ENCODE measurements at places on chromosomes 1 and 21. TPM values are rescaled to one million over a fixed set of nuclear protein-coding genes. Genes with fewer than 3 reads are reported as not detected.

Gene ZNF593OS
- total RNA-seq = not detected

Gene RLF
- 24.4 TPM for total RNA-seq

Gene JAM2
- 0.30 TPM for total RNA-seq

Gene RNPC3
- 28.9 TPM for total RNA-seq

Gene HJV
- not detected for total RNA-seq

Gene PCP4
- not detected for total RNA-seq

Gene SLC27A3
- total RNA-seq = 24.1 TPM

Gene TNFRSF4
- 11.7 TPM for total RNA-seq

Gene SLC1A7
- total RNA-seq = not detected

Gene TNFRSF18
- 7.6 TPM for total RNA-seq

Gene PRAMEF15
- total RNA-seq = not detected

Gene COG2
- total RNA-seq = 29.4 TPM
